ENCODE measurements at places on chromosomes 12 and 14.

DNA sequence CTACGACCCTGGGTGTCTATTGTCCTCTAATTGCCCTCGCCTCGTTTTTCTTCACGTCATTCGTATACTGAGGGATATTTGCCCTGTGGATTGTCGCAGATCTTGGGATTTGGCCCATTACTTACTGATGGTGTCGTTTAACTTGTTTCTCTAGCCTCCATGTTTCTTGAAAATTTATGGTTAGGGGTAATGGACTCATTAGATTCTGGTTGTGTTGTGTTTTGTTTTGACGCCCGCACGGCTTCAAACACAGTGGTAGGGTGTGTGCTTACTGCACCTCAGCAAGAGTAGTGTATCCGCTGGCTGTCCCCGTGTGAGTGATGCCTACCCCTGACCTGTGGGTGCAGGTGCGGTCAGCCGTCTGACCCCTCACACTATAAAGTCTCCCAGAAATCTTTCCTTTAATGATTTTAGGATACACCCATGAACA, 874 bp upstream of the RNU6-8 start:
- no peak for DNase-seq

GRCh38 chr12:29711381-29711780, 72.4 kb downstream of the TMTC1 start:
- DNase-seq, result no peak

DNA sequence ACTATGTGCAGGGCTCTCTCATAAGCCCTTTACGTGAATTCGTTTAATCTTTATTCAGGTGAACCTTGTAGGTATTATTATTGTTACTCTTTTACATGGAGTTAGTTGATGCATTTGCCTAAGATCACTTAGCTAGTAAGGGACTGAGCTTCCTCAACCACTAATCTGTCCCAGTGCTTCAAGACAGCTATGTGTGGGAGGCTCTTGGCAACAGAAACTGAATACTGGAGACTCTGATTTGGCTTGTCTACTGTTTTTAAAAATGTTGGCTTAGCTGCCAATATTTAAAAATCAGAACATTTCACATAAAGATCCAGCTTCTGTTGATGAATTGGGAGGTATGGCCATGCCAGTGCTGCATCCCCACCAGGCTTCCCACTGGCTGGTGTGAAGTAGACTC, 6.8 kb downstream of the KNTC1 start:
- no peak for DNase-seq

DNA sequence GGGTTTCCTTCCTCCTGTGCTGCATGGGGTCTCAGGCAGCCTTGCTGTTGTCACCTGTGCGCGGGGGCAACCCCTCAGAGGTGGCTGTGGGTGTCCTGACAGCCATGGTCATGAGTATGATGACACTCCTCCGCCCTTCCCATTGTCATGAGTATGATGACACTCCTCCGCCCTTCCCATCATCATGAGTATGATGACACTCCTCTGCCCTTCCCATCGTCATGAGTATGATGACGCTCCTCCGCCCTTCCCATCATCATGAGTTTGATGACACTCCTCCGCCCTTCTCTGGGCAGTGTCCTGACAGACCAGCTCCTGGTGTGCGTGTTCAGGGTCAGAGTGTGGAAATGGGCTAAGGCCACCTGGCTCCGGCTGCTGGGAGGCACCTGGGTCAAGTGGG, 40.0 kb downstream of the FBRSL1 start:
- DNase-seq, result no peak

GRCh38 chr14:49982082-49982481, 89.2 kb downstream of the ARF6 start:
- DNase-seq, result no peak

DNA sequence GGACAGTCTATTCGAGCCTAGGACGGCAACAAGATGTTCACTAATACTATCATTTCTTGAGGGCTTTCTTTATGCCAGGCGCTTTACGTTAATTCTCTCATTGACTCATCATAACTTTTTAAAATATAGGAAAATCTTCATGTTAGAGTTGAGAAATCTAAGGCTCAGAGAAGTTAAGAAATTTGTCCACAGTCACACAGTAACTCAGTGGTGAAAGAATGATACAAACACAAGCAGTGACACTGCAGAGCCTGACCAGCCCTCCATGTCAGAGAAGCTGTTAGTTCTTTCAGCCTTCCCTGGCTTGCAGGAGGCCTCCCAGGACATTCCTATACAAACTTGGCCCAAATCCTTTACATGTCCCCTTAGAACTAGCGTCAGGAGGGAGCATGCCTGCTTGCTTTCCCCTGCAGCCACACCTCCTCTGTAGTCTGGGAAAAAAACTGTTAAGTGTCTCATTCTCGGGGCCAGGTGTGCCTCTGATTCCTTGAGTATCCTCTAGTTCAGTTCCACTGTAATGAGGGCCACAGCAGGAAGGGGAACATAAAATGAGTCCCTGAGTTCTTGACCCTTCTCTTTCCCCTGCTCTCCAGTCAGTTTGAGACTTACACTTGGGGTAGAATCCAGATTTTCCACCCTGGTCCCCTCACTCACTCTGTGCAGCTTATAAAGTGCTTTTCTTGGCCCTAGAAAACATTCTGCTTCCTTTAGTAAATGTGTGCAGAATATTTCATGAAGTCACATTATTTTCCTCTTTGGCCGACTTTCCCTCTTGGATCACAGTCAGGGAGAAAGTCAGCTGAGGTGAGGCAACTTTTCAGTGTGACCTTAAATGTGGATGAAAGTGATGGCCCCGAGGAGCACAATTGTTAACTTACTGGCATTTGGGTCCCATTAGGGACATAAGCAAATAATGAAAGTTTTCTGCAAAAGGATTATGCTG, 152.2 kb upstream of the HIF1A start:
- no peak for DNase-seq

GRCh38 chr12:28189784-28190320, 404 bp upstream of the CCDC91 start:
- no peak for DNase-seq

- DNase-seq, result no peak
These were observed 41.4 kb downstream of the PTGER2 start for GRCh38 chr14:52355526-52355925.

DNA sequence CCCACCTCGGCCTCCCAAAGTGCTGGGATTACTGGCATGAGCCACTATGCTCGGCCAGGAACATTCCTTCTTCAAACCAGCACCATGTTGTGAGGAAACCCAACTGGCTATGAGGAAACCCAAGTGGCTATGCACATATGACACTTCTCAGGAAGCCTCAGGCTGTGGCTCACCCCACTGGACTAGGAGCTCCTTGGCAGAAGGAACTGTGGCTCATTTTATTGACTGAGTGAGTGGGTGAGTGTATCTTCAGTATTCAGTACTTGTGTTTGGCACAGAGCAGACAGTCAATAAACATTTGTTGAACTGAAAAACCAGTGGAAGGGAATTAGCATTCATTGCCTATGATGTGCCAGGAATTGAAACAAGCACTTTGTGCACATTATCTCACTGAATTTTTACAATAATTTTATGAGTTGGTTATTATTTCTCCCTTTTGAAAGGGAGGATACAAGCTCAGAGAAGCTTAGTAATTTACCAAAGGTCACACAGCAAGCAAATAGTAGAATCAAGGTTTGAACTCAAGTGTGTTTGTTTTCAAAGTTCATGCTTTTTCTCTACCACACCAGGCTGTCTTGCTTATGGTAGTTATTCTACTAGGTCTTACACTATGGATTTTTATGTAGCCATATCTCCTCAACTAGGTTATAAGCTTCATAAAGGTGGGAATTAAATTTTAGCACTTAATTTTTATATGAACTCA, 121.6 kb downstream of the VEZT start:
- no peak for DNase-seq

- no peak for DNase-seq
These were observed 31.9 kb downstream of the SLC39A9 start for GRCh38 chr14:69430306-69430939.

DNA sequence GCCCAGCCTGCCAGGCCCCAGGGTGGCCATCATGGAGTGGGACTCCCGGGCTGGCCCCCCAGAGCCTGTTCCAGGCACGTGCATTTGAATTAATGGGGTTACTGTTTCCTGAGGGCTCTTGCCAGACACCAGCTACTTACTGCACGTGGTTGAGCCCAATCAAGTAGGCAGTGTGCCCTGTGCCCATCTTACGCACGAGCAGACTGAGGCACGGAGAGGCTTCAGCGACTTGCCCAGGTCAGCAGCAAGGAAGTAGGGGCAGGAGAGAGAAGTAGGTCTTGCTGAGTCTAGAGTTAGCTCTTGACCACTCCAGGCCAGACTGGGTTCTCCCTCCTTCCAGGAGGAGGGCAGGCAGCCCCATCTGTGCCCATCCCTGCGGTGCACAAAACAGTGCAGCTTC, 67.7 kb downstream of the DIO3 start:
- DNase-seq, result no peak

- no peak for DNase-seq
These were observed 68.1 kb upstream of the KRR1 start for GRCh38 chr12:75579552-75579951.

- DNase-seq, result no peak
These were observed 89.2 kb downstream of the BCL2L14 start for GRCh38 chr12:12159988-12160387.

- DNase-seq, result no peak
These were observed 136.5 kb downstream of the FBXL14 start for GRCh38 chr12:1457901-1458300.

GRCh38 chr14:95445676-95446075, 70.8 kb downstream of the SYNE3 start:
- DNase-seq, result no peak

- DNase-seq, result no peak
These were observed 78.0 kb downstream of the TTC6 start for GRCh38 chr14:37673439-37673838.

- no peak for DNase-seq
These were observed 274.0 kb downstream of the VRK1 start for GRCh38 chr14:97071177-97071576.

GRCh38 chr12:113190761-113191160, 5.2 kb downstream of the RITA1 start:
- peak; percentile 44 for DNase-seq

- no peak for DNase-seq
These were observed 1.4 kb upstream of the PKP2 start for GRCh38 chr12:32897687-32898573.

DNA sequence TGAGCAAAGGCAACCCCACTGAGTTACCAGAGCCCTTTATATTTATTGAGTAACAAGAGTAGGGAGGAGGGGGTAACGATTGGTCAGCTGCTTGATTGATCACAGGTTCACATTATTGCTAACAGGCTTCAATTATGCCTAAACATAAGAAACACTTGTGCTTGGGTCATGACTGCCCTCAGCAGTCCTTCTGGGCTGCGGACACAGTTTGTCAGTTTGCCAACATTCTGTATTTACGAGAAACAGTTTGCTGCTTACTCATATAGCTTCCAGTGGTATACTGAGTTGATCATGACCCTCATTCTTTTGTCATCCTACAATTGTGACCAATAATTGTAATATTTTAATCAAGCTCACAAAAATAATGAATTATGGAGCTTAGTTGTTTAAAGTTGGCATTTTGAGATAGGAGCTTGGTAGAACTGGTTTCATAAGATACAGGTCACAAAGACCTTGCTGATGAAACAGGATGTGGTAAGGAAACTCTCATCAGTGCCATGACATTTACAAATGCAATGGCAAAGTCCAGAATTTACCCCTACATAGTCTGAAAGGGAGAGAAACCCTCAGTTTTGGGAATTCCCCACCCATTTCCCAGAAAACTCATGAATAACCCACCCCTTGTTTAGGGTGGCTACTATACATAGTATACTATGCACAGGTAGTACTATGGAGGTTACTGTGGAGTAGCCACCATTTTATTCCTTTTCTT, 1421.0 kb upstream of the FLRT2 start:
- no peak for DNase-seq

DNA sequence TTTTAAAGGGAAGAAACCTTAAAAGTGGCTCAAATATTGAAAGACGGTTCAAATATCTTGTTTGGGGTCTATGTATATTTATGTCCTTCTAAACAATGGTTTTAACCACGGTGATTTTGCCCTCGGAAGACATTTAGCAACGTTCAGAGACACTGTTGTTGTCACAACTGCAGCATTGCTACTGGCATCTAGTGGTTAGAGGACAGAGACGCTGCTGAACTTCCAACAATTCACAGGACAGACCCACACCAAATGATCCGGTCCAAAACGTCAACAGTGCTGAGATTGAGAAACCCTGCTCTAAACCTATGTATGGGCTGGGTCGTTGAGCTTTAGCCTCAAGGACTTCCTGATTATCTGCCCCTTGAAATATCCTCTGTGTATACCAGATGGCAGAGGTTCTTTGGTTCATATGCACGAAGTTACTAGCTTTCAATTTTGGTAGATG, 1.7 kb downstream of the ANGEL1 start:
- no peak for DNase-seq

GRCh38 chr12:114004402-114004801, 38.3 kb upstream of the RBM19 start:
- DNase-seq, result no peak

DNA sequence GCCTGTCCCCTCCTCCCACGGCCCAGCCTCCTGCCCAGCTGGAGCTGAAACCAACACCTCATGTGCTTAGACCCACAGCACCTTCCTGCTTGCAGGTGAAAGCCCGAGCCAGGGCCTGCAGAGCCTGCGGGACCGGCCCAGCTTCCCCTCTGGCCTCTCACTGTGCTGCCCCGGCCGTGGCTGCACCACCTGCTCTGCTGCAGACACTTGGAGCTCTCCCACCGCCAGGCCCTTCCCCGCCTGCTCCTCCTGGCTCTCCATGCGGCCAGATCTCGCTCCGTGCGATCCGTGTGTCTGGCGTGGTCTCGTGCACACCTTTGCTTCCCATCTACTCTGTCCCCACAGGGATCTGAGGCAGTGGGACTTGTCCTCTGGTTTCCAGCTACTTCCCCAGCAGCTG, 72.2 kb upstream of the FBRSL1 start:
- no peak for DNase-seq

DNA sequence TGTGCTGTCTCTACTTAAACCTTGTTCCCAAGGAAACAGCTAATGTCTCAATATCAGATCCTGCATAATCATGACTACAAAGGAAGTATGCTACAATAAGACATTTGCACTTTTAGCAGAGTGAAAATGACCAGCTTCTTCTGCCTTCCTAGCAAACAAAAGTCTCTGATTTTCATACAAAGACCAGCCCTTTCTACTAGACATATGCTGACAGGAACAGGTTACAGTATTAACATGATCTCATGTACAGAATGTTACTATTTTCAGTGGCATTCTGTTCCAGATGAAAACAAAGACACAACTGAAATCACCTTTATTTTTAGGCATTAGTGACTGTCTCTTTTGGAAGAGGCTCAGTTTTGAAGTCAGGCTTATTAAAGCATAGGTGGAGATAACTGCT, 228.6 kb downstream of the MED13L start:
- no peak for DNase-seq

DNA sequence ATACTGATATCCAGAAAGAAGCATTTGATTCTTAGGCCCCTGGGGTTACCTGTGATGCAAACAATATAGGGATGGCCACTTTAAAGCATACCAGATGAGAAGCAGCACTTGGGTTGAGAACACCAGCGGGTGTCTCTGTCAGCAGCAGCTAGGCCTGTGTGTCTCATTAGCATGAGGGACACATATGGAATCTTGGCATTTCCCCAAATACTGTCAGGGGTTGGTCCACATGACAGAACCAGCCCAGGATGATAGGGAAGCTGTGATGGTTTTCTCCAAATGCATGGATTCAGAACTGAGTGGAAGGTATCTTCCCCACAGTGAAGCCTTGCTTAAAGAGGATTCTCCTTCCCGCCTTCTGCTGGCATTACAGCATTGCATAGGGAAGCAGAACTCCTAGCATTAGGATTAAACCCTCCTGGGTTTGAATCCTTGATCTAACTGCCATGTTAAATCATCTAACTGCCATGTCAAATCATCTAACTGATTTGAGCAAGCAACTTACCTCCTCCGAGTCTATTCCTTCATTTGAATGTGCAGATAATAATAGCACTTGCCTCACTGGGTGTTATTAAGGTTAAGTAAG, 111.5 kb upstream of the WSCD2 start:
- DNase-seq, result no peak

Measured in retinal pigment epithelial cell (primary cell).